Brain pericyte (primary cell): ENCODE measurements at places on chromosomes 3 and 15.

DNA sequence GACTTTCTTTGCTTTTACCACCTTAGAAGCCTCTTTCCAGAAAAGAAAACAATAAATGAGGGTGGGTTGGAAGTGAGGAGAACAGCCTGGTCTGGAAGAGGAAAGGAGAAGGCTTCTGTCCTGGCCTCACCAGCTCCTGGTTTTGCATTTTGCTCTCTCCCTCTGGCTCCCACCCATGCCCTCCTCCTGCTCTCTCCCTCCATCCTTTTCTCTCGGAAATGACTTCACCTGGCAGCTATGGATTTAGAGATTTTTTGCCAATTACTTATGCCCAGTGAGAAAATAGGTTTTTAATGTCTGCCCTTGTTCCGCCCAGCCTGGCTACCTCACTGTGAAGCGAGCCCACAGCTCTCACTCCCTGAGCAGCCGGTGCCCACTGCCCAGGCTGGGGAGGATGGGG is 77.9 kb upstream of the NTRK3 start:
- no peak for DNase-seq

GRCh38 chr15:31263751-31264558 is 62.7 kb upstream of the KLF13 start:
- DNase-seq, result no peak

DNA sequence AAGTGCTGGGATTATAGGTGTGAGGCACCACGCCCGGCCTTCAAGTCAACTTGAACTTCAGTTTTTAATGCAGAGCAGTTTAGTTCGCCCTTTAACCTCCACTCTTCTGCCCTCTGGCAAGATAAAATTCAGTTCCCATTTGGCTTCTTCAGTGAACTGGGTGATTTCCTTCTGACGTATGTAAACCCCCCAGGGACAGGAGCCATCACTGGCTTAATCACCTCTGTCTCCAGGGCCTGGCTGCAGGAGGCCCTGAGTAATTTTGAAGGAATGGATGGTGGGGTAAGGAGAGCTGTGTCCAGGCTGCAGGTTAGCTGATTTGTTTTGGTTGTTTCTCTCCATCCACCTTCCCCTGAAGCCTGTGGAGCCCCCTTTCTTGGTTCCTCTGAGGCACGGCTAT is 11.9 kb downstream of the MCM2 start:
- DNase-seq, result no peak

- DNase-seq, result no peak
These were observed 309.0 kb upstream of the MDFIC2 start for GRCh38 chr3:70621451-70621850.

- DNase-seq, result no peak
These were observed 69.5 kb downstream of the CCR1 start for GRCh38 chr3:46138581-46138980.

GRCh38 chr15:66169625-66170024 is 83.9 kb downstream of the MEGF11 start:
- no peak for DNase-seq

DNA sequence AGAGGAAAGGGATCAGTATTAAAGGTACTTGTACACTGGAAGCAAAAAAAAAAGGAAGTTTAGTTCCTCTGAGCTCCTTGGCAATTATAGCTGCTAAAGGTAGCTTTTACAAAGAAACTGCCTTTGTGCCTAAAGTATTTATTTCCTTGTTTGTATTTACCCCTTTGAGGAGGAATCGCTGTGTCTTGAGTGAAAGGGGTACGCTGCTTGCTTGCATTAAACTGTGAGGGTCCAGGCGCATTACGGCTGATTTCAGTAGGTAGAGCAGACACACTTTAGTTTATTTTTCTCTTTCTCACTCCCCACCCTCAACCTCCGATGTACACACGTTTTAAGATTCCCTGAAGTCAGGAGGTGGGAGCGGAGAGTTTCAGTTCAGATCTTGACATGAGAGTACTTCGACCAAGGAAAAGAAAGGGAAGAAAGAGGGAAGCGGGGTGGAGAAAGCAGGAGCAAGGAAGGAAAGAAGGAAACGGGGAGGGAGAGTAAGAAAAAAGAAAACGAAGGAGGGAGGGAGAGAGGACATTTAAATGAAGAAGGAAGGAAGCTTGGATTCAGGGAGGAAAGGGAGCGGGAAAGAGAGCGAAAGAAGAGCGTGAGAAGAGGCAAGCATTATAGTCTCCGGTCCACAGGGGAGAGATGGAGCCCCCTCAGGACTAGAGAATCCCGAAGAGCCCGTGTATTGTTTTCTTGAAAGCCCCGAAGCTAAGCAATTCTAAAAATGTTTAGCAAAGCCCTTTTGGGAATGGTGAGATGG is 1.2 kb upstream of the MME start:
- no peak for DNase-seq

DNA sequence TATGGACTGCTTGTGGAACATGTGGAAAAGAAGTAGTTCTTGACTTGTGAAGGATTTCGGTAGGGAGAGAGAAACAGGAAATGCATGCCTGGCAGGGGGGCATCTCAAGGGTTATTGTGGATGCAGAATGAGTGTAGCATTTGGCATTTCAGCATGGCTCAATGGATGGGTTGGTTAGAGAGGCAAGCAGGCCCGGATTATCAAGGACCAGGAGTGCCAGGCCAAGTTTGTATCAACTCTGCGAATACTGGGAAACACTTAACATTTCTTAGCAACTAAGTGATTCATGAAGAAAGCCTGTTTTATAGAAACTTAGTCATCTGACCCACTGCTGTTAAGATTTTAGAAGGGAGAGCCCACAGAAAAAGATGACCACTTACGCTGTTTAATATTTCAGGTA is 33.6 kb downstream of the KIF15 start:
- no peak for DNase-seq

DNA sequence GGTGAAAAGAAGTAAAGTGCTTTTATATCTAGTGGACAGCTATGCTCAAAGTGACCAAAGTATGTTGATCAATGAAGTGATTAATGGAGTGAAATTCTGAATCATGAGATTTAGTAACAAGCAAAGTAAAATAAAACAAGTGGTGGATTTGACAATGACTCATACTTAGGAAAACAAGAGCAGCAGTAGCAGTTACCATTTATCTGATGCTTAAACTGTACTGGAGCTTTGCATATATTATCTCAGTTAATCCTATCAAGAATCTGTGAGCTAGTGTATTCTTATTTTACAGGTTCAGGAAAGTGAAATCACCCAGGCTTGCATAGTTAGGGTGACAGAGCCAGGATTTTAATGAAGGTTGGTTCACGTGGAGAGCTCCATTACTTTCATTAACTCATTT is 50.6 kb upstream of the SPATA16 start:
- no peak for DNase-seq

DNA sequence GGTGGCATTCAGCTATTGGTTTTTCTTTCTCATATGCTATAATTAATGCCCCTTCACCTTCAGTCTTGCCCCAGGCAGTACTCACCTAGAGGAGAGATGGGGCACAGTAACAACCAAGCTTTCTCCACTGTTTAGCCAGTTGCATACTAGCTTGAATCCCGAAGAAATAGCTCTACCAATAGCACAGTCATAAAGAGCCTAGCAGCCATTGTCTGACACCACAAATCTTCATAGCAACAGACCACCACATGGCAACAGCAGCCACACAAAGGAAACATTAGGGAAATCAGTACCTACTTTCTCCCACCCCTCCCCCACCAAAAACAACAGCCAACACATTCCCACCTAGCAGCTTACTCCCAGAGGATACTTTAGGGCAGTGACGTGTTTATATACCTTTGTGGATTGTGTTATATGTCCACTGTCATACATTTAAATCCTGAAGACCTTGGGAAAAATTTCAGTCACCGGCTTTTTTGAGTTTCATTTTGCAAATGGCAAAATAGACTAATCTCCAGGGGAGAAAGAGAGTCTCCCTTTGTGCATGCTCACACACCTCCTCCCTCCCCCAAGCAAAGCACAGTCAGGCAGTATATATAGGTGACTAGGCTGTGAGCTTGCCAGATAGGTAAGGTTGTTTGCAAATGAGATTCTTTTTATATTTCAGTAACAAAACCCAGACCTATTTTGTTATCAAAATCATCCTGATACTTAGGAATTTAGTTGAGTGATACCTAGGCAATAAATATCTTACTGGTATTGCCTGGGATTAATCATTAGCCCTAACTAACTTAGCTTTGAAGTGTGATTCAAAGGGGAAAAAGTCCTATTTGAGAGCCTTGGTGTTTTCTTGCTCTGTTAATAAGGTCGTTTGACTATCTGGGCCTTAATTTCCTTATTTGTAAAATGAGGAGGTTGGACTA is 140.6 kb downstream of the RBPMS2 start:
- no peak for DNase-seq

DNA sequence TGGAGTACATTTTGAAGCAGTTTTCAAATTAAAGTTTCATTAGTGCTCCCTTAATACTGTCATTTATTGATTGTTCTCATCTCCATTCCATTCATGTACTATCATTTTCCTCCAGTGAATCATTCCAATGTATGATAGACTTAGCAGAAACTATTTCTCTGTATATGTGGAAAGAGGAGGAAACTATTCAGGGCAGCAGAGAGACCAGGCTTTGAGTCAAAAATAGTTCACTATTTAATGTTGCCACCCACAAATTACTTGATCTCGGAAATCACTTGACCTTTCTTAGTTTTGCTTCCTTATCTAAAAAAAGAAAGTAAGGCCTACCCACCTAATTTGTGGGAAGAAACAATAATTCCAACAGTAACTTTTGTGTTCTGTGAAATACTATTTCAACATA is 610.5 kb upstream of the ZNF385D start:
- DNase-seq, result no peak

DNA sequence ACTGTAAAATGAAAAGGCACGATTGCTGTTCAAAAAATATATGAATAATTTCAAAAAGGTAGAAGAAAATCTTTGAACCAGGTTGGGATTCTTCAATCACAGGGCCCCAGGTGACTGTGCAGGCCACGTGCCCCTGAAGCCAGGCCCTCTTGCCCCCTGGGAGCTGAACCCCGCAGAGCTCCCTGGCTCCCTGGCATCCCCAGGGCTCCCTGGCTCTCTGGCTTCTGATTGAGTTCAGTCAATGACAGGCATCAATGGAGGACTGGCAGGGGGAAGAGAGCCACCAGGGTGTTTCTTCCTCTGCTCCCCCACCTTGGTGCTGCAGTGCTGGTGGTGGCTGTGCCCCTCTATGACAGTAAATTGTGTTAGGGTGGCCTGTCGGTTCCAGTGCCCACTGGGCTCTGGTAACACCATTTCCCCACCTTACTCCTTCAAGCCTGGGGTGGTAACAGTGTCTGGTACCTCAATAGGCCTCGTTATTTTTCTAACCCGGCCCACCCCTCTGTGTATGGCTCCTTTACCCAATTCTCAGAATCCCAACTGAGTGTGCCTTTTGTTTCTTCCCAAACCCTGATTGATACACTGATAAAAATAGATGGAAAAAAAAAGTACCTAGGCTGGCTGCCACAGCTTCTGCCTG is 62.6 kb downstream of the STARD5 start:
- DNase-seq, result no peak

DNA sequence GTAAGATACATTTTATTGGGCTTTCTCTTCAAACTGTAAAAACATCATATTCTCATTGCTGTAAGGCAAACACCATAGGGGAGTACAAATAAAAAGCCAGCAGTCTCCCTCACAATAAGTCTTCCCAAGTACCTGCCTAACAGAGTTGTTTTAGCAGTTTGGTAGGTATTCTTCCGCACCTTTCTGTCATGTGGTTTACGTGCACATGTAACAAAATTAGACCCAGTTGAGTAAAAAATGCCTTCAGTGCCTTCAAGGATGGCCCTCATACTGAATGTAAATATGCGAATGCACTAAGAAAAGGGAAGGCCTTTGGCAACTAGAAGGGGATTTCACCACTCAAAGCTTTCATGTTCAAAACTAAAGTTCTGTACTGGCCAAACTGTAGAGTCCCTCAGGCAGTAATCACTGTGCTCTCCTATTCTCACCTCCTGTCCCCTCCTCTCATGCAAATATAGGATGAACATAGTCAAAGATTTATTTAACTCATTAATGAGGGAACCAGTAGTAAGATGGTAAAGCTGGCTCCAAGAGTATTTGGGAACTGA is 26.4 kb downstream of the USP3 start:
- no peak for DNase-seq

DNA sequence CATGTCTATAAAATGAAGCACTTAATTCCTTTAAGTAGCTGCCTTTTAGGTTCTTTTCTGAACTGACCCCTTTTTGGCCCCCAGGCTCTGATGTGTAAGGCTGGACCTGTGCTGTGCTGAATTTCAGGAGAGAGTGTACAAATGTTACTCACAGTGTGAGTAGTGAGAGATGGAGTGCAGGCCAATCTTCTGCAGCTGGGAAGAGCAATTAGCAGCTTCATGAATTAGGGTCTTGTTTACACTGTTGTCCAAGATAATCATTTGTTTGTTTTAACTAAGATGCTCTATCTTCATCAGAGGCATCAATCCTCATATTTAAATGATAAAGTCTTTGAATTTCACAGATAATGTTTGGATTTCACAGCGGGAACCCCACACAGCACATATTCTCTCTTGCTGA is 19.4 kb downstream of the ARPP21 start:
- DNase-seq, result no peak

DNA sequence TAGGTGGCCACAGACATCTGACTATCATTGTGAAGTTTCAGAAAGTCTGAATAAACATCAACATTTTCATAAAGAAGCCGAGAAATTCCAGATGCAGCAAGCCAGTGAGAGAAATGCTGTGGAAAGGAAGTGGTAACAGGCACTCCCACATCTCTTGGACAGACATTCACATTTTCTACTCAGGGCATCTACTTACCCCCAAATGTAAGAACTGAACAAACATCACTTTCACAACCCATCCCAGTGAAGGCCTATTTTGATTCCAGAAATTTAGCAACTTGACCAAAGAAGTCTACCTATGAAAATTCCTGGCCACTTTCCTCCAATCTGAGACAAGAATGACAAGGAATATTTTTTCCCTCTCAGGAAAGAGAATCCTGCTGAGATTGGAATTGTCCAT is 224.8 kb upstream of the DCBLD2 start:
- no peak for DNase-seq

DNA sequence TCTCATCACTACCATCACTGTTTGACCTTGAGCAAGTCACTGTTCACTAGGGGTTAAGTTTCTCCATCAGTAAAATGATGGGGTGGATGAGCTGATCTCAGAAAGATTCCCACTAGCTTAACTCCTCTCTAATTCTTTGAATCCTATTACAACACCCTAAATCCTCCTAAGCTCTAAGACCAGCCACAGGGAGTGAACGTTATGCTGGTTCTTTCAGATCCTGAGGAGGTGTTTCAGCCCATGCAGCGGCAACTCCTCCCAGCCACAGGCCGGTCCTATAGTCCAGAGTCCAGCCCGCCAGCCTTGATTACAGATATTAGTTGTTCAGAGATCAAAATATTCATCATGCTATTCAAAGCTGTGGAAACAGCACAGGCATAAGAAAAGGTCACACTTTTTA is 15.1 kb downstream of the MB21D2 start:
- DNase-seq, result no peak

GRCh38 chr3:66800941-66801545 is 197.1 kb upstream of the KBTBD8 start:
- no peak for DNase-seq
